ENCODE measurements at places on chromosomes 4 and X.

DNA sequence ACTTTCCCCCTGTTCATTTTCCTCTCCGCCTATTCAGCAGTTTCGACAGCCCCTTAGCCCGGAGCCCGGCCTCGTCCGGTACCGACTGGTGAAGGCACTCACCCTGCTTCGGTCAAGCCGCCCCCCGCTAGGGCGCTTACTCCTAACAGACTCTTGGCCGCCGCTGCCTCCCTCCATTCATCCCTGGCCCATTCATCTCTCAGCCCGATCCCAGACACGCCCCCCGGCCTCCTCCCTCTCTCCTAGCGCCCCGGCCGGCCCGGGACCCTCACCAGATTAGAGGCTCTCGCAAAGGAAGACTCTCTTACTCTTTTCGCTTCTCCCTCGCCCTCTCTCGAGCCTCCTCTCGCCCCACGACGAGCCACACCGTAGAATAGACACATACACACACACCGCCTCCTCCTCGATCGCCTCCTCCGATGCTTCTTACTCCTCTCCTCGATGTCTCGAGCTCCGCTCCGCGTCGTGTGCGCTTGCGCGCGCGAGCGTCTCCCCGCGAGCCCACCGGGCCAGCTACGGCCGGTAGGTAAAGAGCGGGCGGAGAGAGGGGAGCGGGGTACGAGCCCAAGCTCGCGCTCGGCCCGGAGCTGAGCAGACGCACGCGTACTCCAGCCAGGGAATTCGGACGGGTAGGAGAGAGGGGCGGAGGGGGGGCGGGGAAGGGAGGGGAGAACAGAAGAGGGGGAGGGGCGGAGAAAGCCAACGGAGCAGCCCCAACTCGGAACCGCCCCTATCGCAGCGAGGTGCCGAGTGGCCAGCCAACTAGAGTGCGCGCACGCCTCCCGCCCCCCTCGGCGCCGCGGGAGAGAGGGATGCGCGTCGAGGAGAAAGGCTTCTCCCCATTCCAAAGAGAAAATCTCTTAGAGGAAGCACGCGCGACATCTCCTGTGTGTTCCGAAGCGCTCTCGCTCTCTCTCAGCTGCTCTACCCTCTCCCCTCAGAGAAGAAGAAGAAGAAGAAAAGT, at the start of gene WNK3:
Gene WNK3, minus strand, starts transcription at position 633 of the 964 bp plus-strand sequence.
- DNase-seq, result peak; percentile 84

DNA sequence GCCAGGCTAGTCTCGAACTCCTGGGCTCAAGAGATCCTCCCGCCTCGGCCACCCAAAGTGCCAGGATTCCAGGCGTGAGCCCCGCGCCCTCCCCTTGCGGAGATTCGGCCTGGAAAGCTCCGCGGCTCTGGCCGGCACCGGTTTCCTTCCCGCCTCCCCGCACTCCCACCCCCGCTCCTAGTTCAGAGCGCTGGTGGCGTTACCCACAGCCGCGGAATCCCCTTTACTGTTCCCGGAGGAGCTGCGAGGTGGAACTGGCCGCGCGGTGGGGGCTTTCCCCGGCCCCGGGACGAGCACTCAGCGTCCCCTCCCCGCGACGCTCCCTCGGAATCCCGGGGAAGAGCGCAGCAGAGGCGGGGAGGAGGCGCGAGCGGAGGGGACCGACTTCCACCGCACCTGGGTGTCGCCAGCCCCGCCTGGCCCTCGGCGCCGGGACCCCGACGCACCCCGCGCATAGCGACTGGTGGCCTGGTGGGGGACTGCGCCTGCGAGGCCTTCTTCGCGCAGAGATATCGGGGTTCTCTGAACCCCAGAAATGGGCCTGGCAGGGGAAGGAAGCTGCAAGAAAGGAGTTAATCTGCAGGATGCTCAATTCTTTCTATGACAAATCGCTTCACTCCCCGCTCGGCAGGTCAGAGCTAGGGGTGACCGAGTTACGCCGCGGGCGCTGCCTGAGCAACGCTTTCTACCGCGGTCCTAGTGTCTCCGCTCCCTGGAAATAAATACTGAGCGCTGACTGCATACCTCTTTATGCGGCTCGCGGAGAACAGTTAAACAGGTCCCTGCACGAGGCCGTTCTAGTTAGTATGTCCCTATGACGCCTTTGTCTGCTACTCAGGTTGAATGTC, 14.6 kb upstream of the SLC25A4 start:
- no peak for DNase-seq

DNA sequence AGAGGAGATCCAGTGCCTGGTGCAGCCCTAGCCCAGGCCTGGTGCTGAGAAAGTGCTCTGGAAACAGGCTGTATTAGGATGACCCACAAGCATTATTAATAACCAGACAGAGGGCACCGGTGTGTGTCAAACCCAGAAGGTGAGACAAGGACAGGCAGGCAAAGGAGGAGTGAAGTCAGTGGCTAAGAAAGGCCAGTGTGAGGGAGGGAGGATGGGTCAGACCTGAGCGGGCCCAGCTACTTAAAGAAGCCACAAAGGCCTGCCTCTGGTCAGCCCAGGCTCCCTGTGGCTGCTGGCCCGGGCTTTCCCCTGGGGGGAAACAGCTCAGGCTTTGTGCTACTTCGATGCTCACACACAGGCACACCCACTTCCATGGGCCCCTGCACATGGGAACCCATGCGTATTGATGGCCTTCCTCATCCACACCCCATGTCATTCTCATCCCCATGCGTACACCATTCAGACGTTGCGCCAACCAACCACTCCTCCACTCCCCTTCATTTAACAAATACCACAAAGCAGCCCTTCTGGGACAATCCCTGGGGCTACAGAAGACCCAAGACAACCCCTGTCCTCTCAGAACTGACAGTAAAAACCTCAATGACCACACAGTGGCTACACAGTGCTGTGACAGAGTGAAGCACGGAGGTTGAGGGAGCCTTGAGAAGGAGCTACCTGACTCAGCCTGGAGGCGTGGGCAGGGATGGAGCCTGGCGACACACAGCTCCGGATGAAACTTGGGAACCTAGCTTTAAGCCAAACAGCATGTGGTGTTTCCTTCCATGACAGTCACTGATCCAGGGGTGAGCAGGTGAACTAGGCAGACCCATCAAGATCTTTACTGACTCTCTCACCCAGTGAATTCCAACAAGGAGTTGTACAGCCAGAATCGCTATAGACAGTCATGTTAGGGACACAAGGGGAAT, 24.9 kb upstream of the MTM1 start:
- no peak for DNase-seq

DNA sequence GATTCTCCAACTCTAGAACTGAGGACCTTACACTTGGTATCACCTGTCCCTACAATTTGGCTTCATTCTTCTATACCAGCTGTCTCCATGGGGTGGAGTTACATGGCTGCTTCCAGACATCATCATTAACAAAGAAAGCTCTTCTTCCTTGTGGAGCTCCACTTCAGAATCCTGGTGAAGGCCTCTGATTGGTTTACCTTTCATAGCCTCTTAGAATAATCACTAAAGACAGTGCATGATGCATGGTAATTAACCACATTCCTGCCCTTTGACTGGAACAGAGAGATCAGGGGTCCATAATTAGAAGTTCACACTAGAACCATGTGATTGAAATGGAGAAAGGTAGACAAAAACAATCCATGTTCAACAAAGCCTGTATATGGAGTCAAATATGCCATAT, 112.6 kb upstream of the ZNF827 start:
- DNase-seq, result no peak

DNA sequence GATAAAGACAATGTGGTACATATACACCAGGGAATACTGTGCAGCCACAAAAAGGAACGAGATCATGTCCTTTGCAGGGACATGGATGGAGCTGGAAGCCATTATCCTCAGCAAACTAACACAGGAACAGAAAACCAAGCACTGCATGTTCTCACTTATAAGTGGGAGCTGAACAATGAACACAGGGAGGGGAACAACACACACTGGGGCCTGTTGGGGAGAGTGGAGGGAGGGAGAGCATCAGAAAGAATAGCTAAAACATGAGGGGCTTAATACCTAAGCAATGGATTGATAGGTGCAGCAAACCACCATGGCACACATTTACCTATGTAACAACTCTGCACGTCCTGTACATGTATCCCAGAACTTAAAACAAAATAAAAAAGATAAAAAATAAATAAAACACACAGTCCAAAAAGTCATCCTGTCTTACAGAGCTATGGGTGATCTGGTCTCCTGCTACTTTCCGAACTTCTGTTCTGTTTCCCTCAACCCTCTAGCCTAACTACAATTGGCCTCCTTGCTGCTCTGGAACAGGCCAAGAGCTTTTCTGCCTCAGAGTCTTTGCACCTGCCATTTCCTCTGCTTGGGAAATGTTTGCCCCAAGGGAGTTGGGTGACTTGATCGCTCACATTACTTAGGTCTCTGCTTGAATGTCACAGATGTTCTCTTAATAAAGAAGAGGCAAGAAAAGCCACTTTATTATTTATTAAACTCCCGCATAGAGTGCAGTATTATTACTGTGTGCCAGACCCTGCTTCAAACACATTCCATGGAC, 1.1 kb upstream of the CD38 start:
- DNase-seq, result no peak

DNA sequence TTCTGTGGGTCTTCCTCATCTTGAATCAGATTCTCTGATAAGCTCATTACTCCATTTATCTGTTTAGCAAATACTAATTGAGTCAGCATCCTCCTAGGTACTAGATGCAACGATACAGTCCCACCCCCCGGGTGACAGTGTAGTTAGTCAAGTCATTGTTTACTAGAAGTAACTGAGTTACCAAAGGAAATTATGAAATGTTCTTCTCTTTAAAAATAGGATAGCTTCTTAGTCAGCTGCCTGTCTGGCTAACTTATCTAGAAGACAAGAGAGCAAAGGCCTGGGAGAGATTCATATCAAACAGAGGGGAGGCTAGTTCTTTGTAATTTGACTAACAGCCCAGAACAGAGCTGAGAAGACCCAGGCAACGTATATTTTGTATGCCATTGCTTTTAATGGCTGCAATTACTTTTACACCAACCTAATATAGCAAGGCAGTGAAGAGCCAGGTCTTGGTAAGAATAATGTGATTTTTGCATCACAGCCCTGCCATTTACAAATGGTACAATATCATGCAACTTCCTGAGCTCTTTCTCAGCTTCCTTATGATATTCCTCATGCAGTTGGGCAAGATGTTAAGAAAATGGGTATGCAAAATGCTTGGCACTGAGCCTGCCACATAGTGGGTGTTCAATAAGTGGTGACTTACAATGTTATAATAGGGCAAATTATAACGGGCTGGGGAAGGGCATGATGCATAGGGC, 149.9 kb downstream of the CHIC2 start:
- DNase-seq, result peak; percentile 64

- DNase-seq, result no peak
Measured at GRCh38 chrX:143788265-143788664, 67.7 kb upstream of the SPANXN2 start.

GRCh38 chr4:168765726-168766125, 244.3 kb downstream of the CBR4 start:
- DNase-seq, result no peak

GRCh38 chr4:174156239-174156826, 127.1 kb downstream of the FBXO8 start:
- no peak for DNase-seq

DNA sequence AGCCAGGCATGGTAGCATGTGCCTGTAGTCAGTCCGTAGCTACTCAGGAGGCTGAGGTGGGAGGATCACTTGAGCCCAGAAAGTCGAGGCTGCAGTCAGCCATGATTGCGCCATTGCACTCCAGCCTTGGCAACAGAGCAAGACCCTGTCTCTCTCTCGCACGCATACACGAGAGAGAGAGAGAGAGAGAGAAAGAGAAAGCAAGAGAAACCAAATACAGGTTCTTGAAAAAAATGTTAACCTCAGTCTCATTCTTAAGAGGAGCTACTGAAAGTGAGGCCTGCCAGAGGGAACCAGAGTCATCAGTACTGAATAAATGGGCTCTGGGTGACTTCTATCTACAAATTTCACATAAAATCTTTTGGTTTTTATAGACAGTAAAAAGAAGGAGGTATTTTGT, 42.9 kb downstream of the KIAA0232 start:
- no peak for DNase-seq

- no peak for DNase-seq
Measured at GRCh38 chr4:36509845-36510244, 228.4 kb downstream of the DTHD1 start.

All from T1000 (cell line).